NCI-H2107 (cell line): ENCODE measurements at places on chromosomes 6 and 20.

- DNase-seq, result no peak
Observed at GRCh38 chr6:135791441-135791840, 60.1 kb upstream of the PDE7B start.

- DNase-seq, result no peak
Observed at GRCh38 chr6:6943421-6943820, 164.3 kb upstream of the RREB1 start.

DNA sequence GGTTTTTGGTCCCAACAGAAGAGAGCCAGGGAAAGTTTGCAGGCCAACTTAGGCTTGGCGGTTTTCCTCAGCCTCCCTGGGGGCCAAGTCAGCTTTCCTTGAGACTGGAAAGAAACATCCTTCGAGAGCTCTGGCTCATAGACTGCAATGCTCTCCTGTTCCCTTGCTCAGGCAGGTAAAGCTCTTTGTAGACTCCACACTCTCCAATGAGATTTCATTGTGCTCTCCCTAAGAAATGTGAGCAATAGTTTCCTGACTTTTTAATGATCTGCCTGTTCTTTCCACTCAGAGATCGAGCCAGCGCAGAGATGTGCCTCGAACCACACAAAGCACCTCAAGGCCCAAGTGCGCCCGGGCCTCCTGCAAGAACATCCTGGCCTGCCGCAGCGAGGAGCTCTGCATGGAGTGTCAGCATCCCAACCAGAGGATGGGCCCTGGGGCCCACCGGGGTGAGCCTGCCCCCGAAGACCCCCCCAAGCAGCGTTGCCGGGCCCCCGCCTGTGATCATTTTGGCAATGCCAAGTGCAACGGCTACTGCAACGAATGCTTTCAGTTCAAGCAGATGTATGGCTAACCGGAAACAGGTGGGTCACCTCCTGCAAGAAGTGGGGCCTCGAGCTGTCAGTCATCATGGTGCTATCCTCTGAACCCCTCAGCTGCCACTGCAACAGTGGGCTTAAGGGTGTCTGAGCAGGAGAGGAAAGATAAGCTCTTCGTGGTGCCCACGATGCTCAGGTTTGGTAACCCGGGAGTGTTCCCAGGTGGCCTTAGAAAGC, 13.9 kb downstream of the TNFAIP3 start:
- no peak for DNase-seq

- DNase-seq, result no peak
Observed at GRCh38 chr20:34536798-34537394, 20.7 kb downstream of the DYNLRB1 start.

GRCh38 chr6:134419716-134420115, 101.8 kb upstream of the SGK1 start:
- no peak for DNase-seq

GRCh38 chr6:85362652-85363310, 87.1 kb upstream of the NT5E start:
- no peak for DNase-seq

DNA sequence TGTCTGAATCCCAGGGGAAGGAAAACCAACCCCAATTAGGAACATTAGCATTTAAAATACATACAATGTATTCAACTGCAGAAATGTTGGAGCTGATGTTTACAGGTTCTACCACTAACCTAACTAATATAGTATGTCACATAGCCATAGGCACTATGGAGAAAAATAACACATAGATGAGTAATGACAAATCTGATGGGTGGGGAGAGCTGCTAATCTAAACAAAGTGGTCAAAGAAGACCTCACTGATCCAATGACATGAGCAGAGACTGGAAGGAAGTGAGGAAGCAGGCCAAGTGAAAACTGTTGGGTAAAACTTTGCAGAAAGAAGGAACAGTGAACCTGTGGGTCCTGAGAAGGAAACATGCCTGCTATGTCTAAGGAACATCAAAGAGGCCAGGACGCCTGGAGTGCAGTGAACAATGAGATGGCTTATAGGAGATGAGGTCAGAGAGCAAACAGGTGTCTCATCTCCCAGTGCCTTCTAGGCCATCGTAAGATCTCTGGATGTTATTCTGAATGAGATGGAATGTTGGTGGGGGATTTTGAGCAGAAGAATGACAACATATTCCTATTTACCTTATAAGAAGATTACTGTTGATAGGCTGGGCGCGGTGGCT, 135.7 kb downstream of the ALDH8A1 start:
- DNase-seq, result no peak

DNA sequence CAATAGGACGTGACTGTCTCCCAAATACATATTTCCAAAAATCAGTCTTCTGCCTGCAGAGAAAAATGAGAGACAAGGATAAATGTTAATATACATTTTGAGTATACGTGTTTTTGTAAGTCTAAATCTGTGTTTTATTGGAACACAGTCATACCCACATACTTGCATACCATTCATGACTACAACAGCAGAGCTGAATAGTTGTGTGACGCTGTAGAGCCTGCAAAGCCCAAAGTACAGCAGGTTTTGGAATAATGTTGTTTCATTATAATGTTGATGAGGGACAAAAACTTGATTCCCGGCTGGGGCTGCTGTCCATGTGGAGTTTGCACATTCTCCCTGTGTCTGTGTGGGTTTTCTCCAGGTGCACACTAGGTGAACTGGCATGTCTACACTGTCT, 23.8 kb upstream of the FBXO9 start:
- DNase-seq, result no peak

- no peak for DNase-seq
Observed at GRCh38 chr20:47914792-47915191, 129.5 kb upstream of the SULF2 start.

- no peak for DNase-seq
Observed at GRCh38 chr6:151180330-151181048, 59.3 kb upstream of the AKAP12 start.

DNA sequence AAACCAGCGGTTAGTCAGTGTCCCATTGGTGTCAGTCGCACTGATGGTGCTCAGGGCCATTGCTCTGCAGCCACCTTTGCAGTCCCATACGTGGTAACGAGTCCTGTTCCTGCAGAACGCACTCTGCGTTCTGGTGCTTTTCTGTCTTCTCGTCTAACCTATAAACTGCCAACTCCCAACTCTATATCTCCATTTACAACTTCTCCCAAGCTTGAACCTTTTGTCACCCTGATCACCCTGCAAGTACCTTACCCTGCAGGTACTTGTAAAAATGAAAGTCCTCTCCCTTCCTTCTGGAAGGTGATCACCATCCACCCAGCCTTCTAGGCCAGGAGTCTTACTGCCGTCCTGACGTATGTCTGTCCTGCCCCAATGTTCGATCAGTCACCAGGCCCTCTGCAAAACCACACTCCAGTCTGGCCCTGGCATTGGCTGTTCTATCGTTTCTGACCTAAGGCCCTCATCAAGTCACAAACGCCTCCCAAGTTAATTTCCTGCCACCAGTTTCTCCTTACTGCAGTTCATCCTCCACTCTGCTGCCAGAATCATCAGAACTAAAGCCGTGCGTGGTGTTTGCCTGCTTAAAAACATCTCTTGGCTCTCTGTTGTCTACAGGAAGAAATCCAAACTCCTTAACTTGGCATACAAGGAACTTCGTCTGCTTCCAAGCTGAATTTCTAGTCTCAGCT, 7.9 kb downstream of the RREB1 start:
- no peak for DNase-seq

GRCh38 chr6:127458222-127458621, 967 bp downstream of the KIAA0408 start:
- DNase-seq, result no peak

DNA sequence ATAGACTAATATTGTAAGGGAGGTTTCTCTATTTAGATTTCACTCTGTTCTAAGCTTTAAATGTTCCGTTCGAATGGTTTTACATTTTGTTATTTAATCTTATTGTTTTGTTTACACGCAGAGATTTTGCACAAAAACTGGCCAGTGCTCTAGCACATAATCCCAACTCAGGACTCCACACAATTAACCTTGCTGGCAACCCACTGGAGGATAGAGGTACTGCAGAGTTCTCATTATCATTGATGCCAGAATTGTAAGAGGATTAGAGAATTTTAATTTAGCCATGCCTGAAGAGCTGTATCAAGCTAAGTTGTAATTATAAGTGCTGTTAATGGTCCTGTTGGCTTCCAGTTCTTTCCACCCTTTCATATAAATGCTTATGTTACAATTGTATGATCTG, 179.7 kb upstream of the SCGN start:
- DNase-seq, result no peak

DNA sequence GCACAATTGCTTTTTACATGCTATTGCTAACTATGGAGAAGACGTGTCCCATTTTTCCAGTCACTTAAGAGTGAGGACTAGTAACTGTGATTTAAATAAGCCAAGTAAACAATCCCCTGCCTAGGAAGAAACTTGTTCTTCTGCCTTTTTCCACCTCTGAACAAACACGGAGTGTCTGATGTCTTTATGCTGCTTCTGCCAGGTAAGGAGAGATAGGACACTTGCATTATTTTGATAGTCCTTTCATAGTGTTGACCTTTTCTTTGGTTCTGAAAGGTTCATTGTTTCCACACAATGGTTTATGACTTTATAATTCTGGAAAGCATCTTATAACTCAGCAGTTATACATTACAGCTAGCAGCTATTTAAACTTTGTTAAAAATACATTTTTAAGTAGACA, 8.4 kb downstream of the LRP11 start:
- no peak for DNase-seq

GRCh38 chr6:159126590-159126989, 42.6 kb upstream of the FNDC1 start:
- no peak for DNase-seq

GRCh38 chr6:134267917-134268361, 50.0 kb downstream of the SGK1 start:
- DNase-seq, result peak; percentile 45

- no peak for DNase-seq
Observed at GRCh38 chr6:163313566-163313965, 101.0 kb upstream of the QKI start.

GRCh38 chr6:117837261-117837660, 69.8 kb upstream of the SLC35F1 start:
- DNase-seq, result no peak

GRCh38 chr20:3330046-3330741, 77.3 kb downstream of the DNAAF9 start:
- DNase-seq, result no peak

- DNase-seq, result no peak
Observed at GRCh38 chr20:2244993-2245392, 50.8 kb upstream of the TGM3 start.

DNA sequence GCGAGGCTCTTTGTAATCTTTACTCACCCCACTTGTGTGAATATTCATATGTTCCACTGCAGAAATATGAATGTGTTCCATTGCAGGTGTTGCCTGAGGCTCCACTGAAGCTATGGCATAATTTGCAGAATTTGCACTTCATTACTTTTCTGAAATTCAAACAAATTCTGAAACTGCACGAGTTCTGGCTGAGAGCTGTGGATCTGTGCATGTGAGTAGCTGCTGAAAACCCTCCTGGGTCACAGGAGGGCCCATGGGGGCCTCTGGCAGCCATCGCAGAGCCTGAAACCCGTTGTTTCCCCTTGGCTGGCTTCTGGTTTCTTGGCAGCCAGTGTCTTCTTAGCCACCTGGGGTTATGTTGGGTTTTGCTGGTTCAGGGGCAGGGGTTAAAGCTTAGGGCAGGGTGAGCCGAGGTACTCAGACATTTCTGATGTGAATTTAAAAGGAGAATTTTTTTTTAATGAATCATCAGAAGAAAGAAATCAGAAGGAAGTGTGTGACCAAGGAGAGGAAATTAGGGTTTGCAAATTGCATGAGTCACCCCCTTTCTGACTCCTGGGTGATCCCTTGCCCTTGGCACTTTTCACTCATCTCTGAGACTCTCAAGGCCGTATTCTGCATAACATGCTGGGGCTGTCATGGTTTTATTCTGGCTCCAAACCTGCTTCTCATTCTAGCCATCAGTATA, 40.6 kb downstream of the TOX2 start:
- DNase-seq, result no peak

DNA sequence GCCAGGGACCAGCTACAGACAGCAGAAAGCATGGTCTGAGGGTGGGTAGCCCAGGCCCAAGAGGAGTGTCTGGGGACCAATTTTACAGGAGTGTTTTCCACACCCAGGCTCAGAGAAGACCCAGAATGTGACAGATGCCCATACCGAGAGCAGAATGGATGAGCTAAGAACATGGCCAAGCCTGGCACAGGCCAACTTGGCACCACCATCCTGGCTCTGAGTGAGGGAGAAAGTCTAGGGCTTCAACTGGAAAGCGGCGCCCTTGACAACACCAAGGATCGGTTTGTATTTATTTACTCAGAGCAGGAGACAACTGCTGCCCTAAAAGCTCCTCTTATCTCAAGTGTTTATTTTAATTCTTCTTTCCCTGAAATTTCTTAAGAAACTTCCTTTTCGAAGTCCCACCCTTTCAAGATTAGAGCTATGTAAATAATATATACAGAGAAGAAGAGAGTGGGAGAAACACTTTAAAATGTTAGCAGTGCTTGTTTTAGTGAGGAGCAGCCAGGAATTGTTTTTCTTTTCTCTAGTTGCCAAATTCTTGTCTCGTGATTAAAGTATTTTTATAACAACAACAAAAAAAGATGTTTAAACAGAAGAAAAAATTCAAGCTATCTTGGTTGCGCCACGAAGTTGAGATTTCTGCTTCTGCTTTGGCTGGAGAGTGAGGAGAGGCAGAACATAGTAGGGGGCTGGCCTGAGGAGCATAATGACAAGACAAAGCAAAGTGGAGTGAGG, 16.2 kb downstream of the TNXB start:
- no peak for DNase-seq

DNA sequence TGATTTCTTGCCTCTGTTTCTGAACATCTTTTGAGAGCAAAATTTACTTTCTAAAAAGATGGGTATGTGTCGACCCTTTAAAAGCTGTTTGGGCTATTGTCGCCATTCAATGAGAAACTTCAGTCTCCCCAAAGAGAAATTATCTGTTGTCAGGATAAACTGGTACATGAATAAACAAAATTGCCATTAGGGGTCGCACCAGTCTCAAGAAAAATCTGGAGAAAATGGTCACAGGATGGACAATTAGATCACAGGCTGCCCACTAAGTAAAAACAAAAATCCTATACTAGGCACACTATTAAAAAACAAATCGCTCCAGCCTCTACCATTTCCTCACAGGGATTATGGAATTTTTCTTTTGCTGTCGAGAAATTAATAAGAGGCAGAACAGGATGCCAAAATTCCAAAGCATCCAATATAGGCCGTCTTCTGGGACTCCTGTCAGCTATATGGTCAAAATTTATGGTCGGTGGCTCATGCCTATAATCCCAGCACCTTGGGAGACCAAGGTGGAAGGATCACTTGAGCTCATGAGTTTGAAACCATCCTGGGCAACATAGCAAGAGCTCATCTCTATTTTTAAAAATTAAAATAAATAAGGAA, 5.5 kb upstream of the HLA-E start:
- no peak for DNase-seq

- DNase-seq, result no peak
Observed at GRCh38 chr6:138912308-138912707, 75.7 kb downstream of the REPS1 start.

DNA sequence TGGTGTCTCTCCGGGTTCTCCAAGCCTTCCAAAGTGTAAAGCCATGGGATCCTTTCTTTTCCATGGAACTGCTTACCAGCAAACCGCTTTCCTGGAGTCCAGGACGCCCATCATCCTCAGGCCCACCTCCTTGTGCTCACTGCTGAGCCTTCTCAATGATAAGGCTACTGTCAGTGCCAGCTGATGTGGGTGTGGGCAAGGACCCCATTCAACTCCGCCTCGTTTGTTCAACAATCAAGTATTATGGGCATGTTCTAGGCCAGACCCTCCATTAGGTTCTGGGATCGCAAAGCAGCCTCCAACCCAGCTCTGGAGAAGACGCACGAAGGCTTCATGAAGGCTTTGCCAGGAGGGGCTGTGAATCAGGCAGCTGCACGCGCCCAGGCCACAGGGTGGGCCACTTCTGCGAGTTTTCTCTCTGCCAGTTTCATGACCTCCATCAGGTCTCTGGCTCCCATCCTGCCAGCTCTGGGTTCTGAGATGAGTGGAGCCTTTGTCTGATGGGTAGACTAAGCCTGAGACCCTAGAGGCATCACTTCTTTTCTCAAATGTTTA, 177.1 kb downstream of the MRPL14 start:
- no peak for DNase-seq
